Left ventricle myocardium inferior (tissue), 1 donor: ENCODE measurements at places on chromosomes 2 and 18.
A peak's percentile ranks its signal among the peaks of the same experiment; 100 is the strongest.

DNA sequence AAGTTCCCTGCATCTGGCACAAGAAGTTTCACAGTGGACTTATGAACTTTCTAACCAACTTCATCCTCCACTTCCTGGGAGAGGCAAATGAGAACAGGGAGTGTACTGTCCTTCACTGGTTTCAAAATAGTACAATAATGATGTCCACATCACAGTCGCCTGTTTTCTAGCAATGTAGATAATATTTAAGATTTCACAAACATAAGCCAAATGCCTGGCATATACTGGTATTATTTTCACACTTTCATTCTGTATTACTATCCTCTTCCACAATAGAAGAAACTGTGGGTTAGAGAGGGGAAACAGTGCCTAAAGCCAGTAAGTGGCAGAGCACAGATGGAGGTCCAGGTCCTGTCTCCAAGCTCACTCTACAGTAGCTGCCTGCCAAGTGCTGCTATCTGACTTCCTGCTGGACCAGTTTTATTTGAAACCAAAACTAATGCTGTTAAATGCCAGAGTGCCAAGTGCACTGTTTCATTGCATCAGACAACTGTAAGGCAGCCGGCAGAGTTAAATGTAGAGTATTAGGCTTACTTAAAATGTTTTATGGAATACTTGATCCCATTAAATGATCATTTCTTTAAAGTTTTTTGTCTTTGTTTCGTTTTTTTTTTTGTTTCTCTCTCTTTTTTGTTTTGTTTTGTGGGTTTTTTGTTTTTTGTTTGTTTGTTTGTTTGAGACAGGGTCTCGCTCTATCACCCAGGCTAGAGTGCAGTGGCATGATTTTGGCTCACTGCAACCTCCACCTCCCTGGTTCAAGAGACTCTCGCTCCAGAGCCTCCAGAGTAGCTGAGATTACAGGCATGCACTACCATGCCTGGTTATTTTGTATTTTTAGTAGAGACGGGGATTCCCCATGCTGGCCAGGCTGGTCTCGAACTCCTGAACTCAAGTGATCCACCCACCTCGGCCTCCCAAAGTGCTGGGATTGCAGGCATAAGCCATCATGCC is 15.1 kb downstream of the COBLL1 start:
- peak; percentile 29 for DNase-seq

GRCh38 chr2:84924173-84925106 is 19.0 kb downstream of the TMSB10 start:
- no peak for DNase-seq

GRCh38 chr18:56789004-56789888 is 138.1 kb downstream of the WDR7 start:
- DNase-seq: no peak

- DNase-seq: no peak
Observed at GRCh38 chr2:30684996-30685395, 122.2 kb downstream of the CAPN13 start.

DNA sequence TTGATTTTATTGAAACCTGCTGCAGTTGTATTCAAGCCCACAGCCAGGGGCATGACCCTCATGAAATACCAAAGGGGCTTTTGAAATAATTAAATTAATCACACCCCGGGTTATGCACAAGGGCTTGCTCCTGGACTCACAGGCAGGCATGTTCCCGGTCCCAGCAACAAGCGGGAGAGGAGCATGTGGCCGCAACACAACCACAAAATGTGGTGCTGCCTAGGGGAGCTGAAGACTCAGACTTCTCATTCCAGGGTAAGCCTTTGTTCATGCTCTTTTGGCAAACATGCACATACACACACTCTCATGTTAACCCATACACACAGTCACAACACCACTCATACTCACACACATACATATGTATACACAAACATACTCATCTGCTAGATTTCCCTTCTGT is 233.7 kb upstream of the SMAD2 start:
- DNase-seq: no peak

DNA sequence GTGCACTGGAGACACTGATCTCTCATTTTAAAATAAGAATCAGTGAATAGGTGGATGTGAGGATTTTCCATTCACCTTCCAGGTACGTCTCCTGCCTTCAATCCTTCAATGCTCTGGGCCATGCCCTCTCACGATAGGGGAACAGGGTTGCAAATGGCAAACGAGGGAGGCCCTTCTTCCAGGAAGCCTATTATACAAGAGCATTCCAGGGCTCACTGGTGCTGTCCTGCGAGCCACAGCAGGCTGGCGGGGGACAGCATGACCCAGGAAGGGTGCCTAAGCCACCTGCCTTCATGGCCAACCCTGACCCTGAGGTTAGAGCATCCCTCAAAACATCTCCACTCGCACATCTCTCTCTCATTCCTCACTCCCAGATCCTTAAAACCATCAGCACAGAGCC is 20.6 kb upstream of the ID2 start:
- no peak for DNase-seq

DNA sequence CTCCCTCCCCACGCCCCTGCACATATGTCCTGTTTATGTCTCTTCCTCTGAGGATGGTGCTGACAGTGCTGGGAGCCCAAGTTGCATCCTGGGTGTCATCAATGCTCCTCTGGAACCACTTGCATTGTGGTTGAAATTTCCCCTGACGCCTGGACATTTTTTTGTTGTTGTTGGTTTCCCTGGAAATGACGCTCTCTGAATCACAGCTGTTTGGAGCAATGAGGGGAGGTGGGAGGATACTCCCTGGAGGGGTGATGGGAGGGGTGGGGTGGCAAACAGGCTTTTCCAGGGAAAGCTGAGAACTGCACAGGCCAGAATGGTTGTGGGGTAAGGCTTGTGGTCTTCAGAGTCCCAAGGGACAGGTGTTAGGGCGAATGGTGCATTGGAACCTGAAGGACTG is 29.6 kb downstream of the CELF4 start:
- no peak for DNase-seq

GRCh38 chr18:48125724-48126123 is 195.3 kb upstream of the SMAD2 start:
- DNase-seq: no peak

GRCh38 chr2:55923982-55924321 is 370 bp upstream of the EFEMP1 start:
- DNase-seq: no peak

GRCh38 chr2:164779383-164780057 is 62.1 kb downstream of the COBLL1 start:
- DNase-seq: peak; percentile 20

- peak; percentile 59 for DNase-seq
Observed at GRCh38 chr2:235005603-235006259, 53.9 kb downstream of the SH3BP4 start.

DNA sequence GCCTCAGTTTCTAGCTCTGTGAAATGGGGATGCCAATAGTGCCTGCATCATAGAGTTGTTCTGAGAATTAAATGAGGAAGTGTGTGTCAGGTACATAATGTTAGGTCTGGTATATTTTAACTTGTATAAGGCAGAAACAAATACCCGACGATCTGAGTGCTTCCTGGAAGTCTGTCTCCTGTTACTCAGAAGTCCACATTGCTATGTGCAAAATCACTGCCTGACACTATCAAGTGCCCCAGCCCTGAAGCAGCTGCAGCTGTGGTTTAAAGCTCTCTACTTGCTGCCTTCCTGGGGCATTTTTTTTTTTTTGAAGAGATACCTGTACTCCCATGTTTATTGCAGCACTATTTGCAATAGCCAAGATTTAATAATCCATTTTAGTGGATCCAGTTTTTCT is 125.3 kb downstream of the SLC4A3 start:
- no peak for DNase-seq

GRCh38 chr18:79546781-79547272 is 132.8 kb upstream of the CTDP1 start:
- DNase-seq: no peak

GRCh38 chr2:198408171-198408570 is 603.8 kb downstream of the PLCL1 start:
- DNase-seq: no peak

GRCh38 chr2:85936421-85937068 is 47.8 kb upstream of the ST3GAL5 start:
- DNase-seq: no peak

GRCh38 chr2:126657636-126658318 is 1.8 kb downstream of the GYPC start:
- peak; percentile 77 for DNase-seq

GRCh38 chr2:120346667-120347358 is 877 bp downstream of the INHBB start:
- DNase-seq: no peak
